ENCODE measurements at places on chromosomes 2 and 18.

- no peak for DNase-seq
These were observed 32.4 kb upstream of the ATL2 start for GRCh38 chr2:38409156-38410102.

DNA sequence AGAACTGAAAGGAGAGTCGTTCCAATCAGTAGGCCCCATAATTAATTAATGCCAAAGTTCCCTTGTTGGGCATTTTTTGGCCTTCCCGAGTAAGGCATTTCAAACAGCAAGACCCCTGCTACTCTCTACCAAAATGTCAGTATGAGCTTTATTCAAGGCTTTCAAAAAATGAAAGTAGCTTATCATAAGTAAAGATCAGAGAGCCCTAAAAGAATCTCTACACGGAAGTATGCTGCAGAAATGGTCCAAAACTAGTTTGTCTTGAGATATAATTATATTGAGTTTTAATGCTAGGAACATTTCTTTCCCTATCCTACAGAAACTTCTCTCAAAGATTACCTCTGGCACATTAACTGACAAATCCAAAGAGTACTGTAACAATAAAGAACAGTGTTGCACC is 43.9 kb downstream of the RTN4 start:
- no peak for DNase-seq

DNA sequence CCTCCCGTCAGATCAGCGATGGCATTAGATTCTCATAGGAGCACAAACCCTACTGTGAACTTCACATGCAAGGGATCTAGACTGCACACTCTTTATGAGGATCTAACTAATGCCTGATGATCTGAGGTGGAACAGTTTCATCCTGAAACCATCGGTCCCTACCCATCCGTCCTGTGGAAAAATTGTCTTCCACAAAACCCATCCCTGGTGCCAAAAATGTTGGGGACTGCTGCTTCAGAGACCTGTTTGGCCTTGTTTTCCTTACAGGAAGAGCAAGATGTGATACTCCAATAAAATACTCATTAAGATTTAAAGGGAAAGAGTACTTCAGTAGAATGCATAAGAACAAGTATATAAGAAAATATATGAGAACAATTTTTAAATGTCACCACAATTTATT is 71.1 kb downstream of the RNF152 start:
- no peak for DNase-seq

- DNase-seq: no peak
These were observed 338.4 kb downstream of the MBD2 start for GRCh38 chr18:53886058-53886457.

DNA sequence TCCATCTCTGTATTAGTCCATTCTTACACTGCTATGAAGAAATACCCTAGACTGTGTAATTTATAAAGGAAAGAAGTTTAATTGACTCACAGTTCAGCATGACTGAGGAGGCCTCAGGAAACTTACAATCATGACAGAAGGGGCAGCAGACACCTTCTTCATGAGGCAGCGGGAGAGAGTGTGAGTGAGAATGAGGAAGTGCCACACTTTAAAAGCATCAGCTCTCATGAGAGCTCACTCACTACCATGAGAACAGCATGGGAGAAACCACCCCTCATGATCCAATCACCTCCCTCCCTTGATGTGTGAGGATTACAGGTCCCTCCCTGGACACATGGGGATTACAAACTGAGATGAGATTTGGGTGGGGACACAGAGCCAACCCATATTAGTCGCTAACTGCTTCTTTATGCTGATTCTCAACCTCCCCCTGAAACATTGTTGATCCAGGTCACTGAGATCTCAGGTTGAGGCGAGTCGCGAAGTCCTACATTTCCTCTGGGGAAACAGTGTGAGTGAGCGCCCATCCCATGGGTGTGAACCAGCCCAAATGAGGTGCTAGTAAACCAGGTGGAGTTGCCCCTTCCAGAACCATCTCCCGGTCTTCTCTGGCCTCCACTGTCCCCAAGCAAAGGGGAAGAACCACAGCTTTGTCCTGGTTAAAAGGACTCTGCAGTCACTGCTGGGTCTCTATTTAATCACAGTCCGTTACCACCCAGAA is 123.8 kb downstream of the CAPN13 start:
- no peak for DNase-seq

DNA sequence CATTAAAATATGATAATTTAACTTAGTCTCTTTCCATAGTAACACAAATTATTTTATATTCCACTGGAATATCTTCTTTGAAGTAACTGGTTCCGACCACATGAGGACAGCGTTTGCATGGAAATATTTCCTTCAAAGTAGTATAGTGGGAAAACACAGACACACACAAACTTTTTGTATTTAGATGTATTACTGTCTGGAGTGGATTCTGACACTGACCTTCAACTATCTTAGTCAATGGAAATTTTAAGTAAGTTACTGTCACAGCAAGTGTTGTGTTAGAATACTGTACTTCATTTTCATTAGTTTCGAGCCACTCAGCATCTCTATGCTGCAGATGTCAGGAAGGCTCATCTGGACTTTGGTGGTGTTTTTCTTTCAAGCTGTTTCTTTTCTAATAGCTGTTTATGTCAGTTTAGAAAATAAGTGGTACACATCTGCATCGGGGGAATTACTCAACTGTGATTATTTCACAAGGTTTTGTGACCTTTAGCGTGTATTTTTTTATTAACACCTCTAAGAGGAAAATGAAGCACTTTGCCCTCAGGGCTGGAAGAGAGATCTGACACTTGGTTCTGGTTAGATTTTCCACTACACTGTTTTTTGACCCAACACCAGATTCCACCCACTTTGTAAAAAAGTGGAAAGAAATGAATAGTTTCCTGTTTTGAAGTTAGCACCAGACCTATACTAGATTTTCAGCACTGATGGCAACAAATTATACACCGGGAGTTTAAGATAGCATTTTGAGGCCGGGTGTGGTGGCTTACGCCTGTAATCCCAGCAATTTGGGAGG is 18.9 kb upstream of the THOC1 start:
- DNase-seq: no peak
